ENCODE measurements at places on chromosomes 2 and 18.

DNA sequence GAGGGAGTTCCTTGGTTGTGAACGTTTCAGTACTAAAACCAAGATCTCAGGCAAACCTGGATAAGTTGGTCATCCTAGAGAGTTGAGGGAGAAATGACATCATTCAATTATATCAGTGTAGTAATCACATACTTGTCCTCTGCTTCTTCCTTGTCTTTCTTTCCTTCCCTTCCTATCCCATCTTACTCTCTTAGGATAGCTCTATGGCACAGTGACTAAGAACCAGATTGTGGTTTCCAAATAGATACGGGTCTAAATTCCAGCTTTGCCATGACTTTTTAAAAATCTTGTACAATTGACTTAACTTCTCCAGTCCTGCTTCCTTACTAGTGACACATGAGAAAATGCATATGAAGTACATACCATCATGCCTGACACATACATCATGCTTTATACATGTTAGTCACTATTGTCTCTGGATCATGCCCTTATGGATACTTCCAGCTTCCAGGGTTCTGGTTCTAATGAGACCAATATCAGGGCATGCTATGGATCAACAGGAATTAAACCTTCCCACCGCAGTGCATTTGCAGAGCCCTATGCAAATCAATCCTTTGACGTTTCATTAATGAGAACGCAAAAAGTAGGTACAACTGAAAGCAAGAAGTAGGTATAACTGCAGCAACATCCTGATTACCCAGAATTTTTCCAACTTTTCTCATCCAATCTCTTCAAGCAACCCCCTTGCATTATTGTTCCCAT is 168.0 kb upstream of the KLF7 start:
- DNase-seq = no peak

- no peak for DNase-seq
Observed at GRCh38 chr2:50515638-50516037, 516.3 kb downstream of the NRXN1 start.

- no peak for DNase-seq
Observed at GRCh38 chr2:118635891-118636290, 211.6 kb downstream of the EN1 start.

GRCh38 chr2:111034606-111035005 is 86.1 kb upstream of the BCL2L11 start:
- no peak for DNase-seq

- DNase-seq = no peak
Observed at GRCh38 chr2:119142824-119143223, 15.7 kb downstream of the C1QL2 start.

DNA sequence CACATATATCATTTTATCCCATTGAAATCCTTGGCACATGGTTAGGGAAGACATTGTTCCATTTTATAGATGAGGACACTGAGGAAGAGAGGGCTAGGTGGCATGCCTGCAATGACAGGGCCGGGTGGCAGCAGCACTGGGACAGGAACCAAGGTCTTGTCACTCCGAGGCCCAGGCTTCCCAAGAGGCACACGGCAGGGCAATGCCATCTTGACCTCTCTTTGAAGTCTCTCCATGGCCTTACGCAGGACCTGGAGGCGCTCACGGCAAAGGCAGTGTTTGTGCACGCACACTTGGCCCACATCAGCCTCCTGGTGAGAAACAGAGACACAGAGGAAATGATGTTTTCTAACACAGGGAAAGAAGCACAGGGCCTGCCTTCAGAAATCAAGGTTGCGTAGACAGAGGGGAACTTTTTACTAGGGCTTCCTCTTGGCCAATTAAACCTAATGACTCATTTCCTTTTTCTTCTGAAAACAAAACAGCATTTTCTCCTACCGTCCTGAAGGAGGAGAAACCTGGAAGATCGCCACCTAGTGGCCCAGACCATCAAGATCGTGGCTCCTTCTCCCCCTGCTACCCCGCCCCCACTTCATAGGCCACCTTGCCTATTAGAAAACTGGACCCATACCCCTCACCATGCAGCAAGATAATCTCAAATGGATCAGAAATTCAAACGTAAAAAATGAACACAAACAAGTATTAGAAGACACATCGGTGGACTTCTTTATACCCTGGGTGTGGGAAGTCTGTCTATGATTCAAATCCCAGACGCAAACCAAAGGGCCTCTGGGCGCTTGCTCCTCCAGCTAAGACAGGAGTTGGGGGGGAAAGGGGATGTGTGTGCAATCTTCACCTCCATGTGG is 74.6 kb upstream of the SP3 start:
- DNase-seq = no peak

DNA sequence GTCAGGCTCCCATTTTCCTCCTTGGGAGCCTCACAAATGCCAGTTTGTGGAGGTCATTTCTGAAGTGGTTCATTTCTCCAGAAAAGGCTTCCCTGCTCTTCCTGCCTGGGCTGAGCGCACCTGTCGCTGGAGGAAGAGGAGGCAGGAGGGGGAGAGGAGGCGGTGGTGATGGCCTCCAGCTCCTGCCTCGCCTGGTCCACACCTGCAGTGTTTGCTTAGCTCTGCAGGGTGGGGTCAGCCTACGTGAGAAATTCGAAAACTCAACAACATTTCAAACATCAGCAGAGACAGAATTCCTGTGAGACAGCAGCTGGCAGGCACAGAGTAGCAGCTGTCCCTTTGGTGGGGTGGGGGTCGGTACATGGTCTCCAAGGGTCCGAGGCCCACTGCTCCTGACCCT is 7.9 kb downstream of the IMPA2 start:
- no peak for DNase-seq

DNA sequence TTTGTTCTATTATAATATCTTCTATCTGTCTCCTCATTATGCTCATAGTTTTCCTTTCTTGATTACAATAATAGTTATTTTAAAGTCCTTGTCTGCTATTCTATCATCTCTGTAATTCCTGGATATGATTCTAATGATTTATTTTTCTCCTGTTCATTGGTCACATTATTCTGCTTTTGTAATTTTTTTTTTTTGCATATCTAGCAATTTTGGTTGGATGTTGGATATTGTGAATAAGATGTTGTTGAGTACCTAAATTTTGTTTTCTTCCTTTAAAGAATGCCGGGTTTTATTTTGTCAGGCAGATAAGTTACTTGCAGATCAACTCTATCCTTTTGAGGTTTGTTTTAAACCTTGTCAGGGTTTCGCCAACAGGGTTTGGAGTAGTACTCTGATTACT is 25.2 kb downstream of the KATNAL2 start:
- no peak for DNase-seq

DNA sequence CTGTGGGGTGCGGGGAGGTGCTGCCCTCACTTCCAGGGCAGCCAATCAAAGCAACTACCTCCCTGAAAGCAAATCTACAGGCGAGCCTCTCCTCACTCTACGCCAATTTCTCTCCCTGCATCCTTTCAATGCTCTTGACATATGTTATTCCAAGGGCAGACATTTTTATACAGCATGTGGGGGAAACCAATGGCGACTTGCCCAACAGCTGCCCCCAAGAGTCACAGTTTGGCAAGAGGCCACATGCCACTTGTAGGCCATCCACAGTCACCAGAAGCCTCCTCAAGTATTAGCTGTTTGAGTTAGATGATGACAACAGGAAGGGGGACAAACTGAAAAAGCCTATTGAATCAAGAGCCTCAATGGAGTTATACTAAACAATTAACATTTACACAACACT is 114.6 kb downstream of the MYO5B start:
- no peak for DNase-seq

- no peak for DNase-seq
Observed at GRCh38 chr2:177606636-177607035, 214.1 kb downstream of the AGPS start.

DNA sequence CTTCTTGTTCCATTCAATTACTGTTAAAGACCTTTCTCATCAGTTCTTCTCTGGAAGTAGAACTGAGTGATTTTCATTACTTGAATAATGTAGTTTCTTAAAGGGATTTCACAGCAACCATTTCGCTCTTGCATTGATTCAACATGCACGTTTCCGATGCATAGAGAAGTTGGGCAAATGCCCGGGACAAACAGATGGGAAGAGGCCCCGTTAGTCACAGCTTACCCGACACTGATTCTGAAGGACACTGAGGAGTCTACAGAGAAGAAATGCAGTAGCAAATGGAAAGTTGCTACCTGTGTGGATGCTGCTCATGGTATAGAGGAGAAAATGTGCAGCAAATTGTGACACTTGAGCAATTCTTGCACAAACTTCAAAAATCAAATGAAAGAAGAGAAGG is 32.3 kb upstream of the GCG start:
- no peak for DNase-seq

GRCh38 chr2:151289972-151290866 is 751 bp upstream of the NMI start:
- no peak for DNase-seq

DNA sequence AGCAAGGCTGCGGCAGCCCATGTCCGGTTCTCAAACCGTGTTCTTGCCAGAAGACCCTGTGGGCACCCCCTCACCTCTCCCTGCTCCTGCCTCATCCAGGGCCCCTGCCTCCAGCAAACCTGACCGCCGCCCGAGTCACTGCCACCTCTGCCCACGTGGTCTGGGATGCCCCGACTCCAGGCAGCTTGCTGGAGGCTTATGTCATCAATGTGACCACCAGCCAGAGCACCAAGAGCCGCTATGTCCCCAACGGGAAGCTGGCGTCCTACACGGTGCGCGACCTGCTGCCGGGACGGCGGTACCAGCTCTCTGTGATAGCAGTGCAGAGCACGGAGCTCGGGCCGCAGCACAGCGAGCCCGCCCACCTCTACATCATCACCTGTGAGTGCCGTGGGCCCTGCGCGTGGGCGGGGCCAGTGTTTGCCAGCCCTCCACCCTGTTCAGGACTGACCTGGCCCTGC is 32.2 kb downstream of the MTERF4 start:
- no peak for DNase-seq

DNA sequence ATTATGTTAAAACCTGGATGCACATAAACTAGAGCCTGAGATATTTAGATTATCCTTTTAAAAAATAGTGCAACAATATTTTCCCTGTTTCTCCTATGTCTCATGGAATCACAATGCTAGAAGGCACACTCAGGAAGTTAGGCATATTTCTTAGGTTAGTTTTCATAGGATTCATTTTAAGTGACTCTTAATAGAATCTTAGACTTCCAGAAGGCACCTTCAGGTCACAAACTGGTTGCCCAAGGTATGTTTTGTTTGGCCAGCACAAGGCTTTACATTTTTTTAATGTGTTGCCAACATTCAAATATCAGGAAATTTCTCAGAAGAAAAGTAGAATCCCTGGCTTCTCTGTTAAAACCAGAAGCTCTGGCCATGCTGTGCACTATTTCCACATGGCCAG is 129.3 kb downstream of the LNPK start:
- no peak for DNase-seq

GRCh38 chr2:221229099-221229498 is 343.0 kb downstream of the EPHA4 start:
- DNase-seq = no peak

DNA sequence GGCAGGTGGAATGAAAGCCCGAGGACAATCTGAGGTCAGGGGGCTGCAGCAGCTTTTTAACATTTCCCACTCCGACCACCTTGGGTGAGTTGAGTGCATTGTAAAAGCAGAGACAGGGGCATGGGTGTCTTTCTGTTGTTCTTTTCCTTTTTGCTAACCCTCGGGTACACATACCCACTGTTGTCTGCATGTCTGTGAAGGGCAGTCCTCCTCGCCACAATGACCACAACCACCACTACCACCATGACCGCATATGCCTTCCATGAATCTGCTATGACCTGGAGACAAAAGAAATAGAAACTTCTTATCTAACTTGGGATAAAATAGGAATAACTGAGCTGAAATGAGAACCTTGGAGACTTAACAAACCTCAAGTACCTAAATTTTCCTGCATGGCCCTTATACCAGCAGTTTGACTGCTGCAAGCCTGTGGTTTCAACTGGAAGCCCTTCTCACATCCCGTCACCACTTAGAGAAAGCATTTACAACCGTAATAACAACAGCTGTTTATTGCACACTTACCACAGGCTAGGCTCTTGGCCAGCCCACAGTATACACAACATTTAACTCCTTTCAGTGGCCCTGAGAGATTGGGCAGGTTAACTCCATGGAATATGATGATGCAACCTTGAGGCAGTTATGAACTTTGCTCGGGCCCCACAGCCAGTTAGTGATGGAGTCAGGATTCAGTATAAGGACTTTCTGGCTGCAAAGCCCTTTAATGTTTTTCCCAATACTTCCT is 80.3 kb downstream of the GYPC start:
- DNase-seq = no peak

GRCh38 chr2:128501006-128501690 is 182.5 kb upstream of the HS6ST1 start:
- no peak for DNase-seq

GRCh38 chr18:56541340-56541739 is 97.1 kb downstream of the TXNL1 start:
- no peak for DNase-seq

GRCh38 chr2:60739156-60739555 is 16.9 kb upstream of the PAPOLG start:
- no peak for DNase-seq

DNA sequence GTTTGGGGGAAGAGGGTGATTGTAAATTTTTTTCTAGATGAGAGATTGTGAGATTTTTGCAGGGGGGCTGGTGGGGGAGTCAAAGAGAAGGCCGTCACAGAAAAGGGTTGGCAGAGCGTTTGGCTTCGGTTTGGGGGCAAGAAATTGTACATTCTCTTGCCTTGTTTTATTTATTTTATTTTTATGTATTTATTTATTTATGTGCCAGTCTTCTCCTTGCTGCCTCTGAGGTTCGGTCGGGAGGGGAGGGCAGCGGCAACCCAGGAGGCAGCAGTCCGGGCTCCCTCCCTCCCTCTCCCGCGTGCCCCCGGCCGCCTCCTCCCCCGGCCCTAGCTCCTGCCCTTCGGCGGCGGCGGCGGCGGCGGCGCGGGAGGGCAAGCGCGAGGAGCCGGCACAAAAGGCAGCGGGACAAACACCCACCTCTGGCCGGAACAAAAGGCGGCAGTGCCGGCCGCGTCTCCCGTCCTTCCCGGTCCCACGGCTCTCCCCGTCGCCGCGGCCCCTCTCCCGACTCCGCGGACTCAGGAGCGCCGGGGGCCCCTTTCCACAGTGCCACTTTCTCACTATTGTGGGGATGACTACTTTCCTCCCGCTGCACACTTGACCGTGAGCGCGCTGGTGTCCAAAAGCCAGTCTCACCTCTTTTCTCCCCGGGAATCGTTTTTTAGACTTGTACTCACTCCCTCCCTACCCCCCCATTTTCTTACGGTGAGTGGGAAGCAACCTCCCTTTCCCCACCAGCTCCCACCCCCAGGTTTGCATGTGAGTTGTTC is 1.2 kb downstream of the BCL11A start:
- no peak for DNase-seq

DNA sequence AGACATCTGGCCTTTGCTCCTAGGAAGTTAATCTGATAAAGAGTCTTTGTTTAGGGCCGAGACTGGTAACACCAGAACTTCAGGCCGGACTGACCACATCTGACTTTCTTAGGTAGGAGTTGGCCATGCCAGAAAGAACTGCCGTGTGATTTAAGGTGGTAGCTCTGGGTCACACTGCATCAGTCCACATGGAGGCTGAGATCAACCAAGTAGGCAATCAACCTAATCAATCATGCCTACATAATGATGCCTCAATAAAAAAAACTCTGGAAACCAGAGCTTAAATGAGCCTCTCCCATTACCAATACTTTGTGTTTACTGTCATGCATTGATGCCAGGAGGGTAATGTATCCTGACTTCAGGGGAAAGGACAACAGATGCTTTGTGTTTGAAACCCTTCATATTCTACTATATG is 44.1 kb upstream of the ORC2 start:
- no peak for DNase-seq
